Left ventricle myocardium superior (tissue), 1 donor: ENCODE measurements at places on chromosomes 5 and 9.

- no peak for DNase-seq
Observed at GRCh38 chr5:36441280-36441679, 139.6 kb upstream of the RANBP3L start.

GRCh38 chr5:14155075-14155474 lies 11.9 kb downstream of the TRIO start:
- DNase-seq: no peak

- DNase-seq: no peak
Observed at GRCh38 chr5:115530426-115530825, 14.1 kb downstream of the FEM1C start.

- peak; percentile 79 for DNase-seq
Observed at GRCh38 chr5:177468685-177469628, 4.5 kb downstream of the DBN1 start.

- DNase-seq: no peak
Observed at GRCh38 chr9:130713286-130713960, 19.8 kb downstream of the EXOSC2 start.

GRCh38 chr5:176535101-176535663 lies 2.0 kb downstream of the RNF44 start:
- DNase-seq: no peak

DNA sequence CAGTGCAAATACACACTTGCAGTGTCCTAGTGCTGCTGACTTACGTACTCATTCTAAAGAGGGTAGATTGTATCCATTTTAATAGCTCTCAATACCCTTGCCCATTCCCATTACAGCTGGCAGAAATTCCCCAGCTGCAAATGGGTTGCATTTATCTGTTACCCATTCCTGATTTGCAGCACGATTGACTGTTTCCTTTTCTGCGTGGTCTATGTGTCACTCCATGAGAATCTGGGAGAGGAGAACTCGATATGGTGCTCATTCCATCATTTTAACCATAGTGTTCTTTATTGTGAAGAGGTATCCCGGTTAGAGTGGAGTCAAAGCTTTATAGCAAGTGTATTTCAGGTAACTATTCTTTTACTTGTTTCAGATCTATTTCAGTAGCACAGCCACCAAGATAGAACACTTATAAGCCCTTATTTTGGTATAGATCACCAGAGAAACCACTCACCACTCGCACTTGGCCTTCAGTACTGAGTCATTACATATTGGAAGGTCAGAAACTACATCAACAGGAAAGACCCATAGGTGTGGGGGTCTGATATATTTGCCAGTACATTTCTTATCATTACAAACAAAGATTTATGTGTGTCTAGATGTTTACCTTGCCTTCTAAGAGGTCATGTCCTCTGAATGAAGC lies 139.5 kb downstream of the MUSK start:
- no peak for DNase-seq

GRCh38 chr5:178423431-178423830 lies 166.8 kb downstream of the COL23A1 start:
- no peak for DNase-seq

DNA sequence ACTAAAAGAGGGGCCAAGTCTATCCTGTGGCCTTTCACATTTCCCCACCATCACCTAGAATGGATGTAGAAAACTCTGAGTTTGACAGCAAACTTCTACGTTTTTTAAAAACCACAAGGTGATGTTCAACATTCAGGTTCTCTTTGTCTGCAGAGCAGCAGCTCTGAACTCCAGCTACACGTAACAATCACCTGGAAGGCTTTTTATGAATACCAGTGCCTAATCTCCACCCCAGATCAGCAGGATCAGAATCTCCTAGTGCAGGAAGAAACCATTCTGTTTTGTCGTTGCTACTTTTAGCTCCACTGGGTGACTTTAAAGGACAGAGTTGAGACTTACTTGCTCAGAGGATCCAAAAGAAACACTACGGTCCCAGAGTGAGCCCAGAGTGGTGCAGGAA lies 44.3 kb downstream of the EPB41L4A start:
- DNase-seq: no peak

DNA sequence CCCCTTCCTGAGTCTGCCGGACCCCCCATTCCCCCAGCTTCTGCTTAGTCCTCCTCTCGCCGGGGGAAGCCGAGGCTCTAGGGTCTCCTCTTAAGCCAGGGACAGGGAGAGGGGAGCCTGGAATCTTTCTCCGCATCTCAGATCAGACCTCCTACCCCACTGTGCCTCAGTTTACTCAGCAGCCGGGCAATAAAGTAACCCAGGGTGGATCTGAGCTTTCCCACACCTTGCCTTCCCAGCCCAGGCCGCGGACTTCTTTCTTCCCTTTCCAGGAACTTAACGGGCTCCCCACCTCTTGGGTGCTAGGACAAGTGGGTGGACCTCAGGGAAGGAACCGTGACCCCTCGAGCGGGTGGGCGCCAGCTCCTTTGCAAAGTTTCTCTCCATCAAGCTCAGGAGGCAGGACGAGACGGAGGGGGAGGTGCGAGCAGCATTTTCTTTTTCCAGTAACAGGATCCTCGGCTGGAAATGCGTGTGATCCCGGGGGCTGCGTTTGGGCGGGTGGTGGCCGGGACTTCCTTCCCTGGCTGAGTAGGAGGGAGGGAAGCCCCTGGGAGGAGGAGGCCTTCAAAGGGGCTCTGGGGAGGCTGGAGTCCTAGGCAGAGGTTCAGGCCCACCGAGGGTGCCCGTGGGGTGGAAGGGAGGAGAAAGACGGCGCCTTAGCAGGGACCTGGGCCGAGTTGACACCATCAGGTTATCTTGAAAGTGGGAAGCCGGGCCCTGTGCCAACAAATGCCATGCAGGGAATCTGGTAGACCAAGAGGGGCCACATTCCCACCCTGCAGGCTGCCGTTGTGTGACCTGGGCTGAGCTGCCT lies 795 bp downstream of the DAB2IP start:
- DNase-seq: peak; percentile 78
